Stimulated activated CD4-positive, alpha-beta T cell treated with anti-CD3 and anti-CD28 coated beads, Interleukin-4, amount 100 ng/mL, for 24 hours (primary cell): ENCODE measurements at places on chromosomes 1 and 21.
A peak's percentile ranks its signal among the peaks of the same experiment; 100 is the strongest.

DNA sequence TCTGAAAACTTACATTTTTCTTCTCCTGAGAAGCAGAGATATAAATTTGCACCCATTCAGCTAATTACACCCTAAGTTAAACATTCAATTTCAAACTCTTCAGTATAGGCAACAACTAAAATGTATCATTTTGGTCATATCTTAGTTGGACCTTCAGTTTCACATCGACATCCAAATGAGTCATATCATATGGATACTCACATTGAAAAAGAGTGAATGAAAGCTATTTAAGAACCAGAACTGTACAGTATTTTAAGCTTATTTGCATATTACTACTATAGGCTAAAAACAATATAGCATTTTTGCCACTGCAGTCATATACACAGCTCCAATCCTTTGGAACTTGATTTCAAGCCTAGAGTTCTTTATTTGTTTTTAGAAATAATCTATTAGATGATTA lies 33.6 kb downstream of the USP25 start:
- DNase-seq = no peak

DNA sequence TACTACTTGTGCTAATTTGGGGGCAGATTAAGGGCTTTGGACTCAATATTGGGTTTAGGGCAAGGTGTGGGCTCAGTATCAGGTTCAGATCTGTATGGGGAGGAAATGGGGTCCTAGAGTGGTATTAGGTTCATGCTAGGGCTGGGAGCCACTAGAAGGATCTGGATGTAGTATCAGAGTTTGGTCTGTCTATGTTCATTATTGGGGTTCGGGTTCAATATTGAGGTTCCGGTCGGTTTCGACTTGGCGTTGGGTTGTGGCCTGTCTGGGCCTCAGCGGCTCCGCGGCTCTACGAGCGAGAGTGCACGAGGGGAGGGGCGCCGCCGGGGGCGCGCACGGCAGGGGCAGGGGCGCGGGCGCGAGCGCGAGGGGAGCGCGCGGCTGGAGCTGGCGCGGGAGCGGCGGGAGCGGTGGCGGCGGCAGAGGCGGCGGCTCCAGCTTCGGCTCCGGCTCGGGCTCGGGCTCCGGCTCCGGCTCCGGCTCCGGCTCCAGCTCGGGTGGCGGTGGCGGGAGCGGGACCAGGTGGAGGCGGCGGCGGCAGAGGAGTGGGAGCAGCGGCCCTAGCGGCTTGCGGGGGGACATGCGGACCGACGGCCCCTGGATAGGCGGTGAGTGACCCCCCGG lies at the start of gene PTPRF:
TSS of gene PTPRF (plus strand) at position 401 of the 624 bp plus-strand sequence. CDS start 14,193 bp downstream, outside the sequence.
- DNase-seq = no peak

DNA sequence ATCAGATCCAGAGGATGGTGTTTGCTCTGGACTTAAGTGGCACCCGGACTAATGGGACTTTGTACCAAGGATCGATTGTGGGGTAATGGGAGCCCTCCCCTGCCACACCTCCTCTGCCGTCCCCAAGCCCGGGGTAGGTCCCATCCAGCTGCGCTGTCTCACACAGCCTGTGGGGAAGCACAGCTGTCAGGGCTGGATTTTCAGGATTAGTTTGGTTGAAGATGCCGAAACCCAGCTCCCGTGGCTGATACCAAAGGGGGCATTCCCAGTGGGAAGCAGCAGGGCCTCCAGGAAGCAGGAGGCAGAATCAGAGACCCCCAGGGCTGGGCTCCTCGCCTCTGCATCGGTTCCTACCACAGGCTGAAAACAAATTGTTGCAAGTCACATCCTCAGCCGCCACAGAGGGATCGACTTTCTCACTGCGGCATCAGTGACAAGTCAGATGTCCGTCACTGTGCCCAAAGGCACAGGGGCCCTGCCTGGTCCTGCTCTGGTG lies 59.7 kb downstream of the MATN1 start:
- no peak for DNase-seq

DNA sequence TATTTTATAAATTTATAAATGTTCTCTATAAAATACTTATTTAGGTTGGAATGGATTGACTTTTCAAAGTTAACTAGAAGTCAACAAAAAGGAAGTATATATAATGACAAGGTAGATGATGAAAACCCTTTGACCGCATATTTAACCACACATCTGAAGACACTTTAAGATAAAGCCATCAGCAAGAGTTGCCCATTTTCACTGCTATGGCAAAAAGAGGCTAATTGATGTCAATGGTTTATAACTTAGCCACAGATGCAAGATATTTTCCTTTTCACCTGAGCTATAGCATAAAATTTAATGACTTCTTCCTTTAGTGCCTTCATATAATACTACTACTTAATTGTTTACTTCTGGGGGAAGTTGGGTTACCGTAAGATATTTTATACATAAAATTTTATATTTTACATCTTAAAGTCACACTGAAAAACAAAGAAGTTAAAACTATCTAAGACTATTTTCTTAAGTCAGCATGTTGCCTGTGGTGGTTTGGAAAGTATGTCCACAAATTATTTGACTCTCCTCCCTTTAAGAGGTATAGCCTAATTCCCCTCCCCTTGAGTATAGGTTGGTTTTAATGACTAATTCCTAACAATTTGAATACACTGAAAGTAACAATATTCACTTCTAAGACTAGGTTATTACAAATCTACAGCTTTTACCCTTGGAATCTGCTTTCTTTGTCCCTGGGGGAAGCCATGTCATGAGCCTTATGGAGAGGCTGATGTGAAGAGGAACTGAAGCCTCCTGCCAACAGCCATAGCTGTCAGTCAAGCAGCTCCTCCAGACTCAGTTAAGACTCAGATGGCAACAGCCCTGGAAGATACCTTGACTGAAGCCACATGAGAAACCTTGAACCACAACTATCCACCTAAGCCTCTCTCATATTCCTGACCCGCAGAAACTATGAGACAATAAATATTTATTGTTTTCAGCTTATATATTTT lies 40.3 kb upstream of the LRRC8B start:
- no peak for DNase-seq

GRCh38 chr21:36786186-36786585 lies 87.3 kb downstream of the SIM2 start:
- DNase-seq = no peak

DNA sequence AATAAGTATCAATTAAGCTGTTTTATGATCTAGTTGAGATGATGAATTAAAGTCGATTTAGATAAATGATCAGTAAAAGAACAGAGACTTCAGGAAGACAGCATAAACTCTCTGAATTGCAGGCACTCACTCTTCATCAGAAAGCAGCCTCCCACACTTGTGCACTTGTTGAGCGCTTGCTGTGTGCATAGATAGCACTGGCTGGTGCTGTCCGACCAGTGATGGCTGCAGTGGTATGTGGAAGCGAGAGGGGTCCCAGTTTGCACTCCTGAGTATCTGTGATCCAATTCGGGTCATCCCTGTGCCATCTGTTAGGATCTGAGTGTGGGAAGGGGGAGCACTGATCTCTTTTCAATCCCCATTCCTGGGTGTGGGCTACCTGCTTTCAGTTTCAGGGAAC lies 137.8 kb downstream of the CAMTA1 start:
- DNase-seq = no peak

DNA sequence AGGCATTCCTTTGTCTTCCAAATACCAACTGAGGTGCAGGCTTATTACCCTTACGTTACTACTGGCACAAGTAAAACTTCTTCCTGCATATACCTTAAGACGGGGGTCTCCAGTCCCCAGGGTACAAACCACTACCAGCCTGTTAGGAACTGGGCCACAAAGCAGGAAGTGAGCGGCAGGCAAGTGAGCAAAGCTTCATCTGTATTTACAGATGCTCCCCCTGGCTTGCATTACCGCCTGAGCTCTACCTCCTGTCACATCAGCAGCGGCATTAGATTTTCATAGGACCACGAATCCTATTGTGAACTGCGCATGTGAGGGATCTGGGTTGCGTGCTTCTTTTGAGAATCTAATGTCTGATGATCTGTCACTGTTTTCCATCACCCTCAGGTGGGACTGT lies 113.1 kb downstream of the SLC45A1 start:
- peak; percentile 39 for DNase-seq

DNA sequence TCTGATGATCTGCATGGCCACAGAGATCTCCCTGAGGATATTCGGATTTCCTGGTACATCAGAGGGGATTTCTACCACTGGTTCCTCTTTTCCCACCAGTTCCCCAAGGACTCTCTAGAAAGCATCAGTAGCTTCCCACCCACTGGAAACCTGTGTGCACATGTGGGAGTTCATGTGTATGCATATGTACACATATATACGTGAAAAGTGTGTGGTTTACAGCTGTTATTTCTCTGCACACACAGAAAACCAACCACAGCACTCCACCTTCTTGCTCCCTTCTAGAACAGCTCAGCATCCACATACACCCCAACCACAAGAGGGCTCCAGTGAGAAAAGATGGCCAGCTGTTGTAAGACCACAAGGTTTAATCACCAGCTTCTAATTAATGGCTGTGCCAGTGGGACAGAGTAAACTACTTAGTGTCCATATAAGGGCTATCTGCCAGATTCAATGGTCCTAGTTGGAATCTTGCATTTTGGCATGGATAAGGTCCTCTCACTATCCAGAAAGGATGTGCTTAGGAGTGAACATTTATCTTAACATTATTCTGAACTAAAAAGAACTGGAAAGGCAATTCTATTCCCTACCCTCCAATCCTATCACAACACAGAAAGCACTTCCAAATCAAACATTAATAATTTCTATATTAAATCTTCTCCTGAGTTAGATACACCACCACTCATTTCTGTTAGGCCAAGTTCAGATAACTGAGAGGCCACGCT lies 24.1 kb downstream of the GPR3 start:
- peak; percentile 75 for DNase-seq

DNA sequence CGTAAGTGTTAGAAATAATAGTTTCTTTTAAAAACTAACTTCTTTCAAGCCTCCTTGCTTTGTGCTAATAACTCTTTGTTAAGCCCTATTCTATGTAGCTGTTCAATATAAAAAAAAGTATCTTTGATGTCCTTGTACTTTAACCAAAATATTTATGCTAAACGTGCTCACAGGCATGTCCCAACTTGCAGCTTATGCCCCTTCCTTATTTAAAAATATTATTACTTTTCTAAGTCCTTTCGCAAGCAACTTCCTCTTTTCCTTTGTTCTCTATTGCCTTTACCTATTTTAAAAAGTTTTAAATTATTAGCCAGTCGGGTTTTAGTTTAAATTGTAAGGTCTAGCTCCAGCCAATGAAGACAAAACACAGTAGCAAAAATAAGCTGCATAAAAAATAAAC lies 43.4 kb upstream of the NBPF3 start:
- DNase-seq = no peak

DNA sequence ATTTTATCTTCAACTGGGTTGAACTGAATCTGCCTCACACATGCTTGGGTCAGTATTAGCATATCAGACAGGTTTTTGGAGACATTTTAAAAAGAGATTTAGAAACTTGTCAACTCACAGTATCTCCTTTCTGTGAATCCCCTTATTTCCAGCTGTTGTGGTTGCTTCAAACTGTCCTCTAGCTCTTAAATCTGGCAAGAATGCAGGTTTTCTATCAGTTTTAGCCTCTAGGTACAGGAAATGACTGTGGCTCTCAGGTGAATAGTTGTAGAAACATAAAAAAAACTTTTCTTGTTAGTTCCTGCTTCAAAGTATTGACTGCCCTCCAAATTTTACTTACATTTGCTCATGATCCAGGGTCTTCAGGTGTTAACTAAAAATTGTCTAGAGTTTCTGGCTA lies 495.7 kb upstream of the TMPRSS15 start:
- no peak for DNase-seq

GRCh38 chr1:222196736-222197135 lies 351.2 kb downstream of the HHIPL2 start:
- no peak for DNase-seq

DNA sequence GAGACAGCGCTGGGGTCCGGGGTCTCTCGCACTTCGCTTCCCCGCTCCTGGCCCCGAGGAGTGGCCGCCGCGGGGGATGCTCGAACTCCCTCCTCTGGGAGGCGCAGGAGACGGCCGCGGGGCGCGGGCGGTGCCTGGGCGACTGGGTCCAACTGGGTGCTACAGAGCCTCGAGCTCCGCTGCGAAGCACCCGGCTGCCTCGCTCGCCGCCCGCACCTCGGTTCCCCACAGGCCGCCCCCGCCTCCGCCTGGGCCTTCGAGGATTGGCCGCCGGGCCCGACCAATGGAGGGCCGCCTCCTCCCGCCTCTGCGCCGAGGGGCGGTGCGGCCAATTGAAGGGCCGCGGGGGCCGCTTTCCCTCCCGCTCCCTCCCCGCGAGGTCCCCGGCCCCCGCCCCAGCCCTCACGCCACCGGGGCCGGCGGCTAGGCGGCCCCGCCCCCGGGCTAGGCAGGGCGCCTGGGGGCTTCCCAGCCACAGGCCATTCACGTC lies at the start of gene CNN3:
TSS of gene CNN3 (minus strand) at position 196 of the 490 bp plus-strand sequence. CDS start 216 bp downstream, outside the sequence.
- DNase-seq = peak; percentile 59

DNA sequence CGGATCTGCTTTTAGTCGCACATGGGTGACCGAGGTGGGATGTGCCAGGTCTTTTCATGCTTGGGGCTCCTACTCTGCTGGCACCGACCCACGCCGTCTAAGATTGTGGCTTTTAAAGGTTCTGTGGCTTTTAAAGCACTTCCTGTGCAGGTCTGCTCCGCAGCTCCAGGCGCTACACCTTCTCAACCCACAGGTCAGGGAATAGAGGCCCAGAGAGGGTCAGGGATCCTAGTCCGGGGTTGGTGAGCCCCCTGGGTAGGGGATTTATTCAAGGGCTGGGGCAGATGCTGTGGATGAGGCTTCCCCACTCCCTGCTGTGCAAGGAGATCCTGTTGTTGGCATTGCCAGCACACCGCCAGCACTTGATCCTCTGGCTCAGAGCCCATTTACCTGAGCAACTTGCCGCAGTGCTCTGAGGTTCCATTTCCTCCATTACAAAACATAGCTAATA lies 212.8 kb upstream of the RAB4A start:
- DNase-seq = peak; percentile 33

DNA sequence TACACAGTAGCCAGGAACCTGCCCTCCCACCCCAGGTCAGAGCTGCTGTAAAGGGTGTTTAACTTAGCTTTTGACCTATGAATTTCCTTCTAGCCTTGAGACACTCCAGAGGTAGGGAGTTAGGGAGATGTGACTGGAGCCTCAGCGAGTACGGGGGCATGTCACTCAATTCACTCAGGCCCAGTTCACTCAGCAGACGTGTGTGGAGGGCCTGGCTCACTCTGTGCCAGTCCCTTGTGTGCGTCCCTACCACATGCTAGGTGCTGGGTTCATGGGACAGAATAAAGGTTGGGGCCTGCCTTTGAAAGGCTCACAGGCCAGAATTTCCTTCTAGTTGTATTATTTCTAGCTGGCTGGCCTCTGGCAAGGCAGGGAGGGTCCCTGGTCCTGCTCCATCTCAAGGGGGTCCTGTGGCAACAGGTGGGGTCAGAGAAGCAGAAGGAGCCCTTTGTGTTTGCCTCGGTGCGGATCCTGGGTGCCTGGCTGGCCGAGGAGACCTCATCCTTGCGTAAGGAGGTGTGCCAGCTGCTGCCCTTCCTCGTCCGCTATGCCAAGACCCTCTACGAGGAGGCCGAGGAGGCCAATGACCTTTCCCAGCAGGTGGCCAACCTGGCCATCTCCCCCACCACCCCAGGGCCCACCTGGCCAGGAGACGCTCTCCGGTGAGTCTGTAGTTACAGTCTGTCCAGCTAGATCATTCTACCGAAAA lies 4.5 kb downstream of the NCDN start:
- no peak for DNase-seq

GRCh38 chr1:172949096-172949495 lies 101.6 kb downstream of the TNFSF18 start:
- DNase-seq = no peak
